MCF 10A (cell line): ENCODE measurements at places on chromosomes 3 and 15.

- no peak for DNase-seq
Observed at GRCh38 chr3:18179521-18179920, 245.6 kb downstream of the SATB1 start.

GRCh38 chr3:55842204-55842603, 355.1 kb upstream of the WNT5A start:
- no peak for DNase-seq

DNA sequence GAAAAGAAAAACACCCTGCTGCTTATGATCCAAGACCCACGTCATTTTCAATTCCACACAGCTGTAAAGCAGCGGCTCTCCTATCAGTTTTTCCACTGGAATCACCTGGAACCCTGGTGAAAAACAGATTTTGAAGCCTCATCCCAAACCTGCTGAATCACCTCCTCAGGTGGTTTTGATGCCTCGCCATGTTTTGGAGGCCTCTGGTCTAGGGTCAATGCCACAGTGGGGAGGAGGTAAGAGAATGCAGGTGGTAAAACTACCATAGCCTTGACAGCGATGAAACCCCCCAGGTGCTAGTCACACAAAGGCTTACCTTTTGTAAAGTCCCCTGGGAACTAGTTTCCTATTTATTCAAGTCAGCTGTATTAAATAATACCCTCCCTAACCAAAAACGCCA, 24.8 kb downstream of the MYO1E start:
- no peak for DNase-seq

GRCh38 chr15:61938249-61938648, 122.0 kb downstream of the VPS13C start:
- no peak for DNase-seq

- DNase-seq, result no peak
Observed at GRCh38 chr3:17387108-17387507, 355.3 kb downstream of the TBC1D5 start.

DNA sequence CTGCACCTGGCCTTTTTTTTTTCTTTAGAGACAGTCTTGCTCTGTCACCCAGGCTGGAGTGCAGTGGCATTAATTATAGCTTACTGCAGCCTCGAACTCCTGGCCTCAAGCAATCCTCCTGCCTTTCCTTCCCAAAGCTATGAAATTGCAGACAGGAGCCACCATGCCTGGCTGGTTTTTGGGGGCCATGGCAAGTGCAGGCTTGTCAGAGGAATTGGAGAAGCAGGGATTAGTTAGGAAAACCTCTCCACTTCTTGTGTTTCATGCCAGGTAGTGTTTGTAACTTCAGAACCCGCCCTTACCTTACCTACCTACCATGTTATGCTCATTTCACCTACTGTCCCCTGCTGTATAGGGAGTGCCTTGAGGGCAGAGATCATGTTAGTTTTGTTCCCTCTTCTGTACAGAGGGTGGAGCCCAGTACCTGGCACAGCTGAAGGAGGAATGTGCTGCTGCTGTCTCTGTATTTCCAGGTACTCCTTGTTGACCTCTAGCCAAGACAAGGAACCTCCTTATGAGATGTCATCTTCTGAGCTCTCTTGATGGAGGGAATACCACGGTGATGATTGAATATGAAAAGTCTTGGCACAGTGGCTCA, 43.8 kb downstream of the TRAK1 start:
- DNase-seq, result peak; percentile 57

DNA sequence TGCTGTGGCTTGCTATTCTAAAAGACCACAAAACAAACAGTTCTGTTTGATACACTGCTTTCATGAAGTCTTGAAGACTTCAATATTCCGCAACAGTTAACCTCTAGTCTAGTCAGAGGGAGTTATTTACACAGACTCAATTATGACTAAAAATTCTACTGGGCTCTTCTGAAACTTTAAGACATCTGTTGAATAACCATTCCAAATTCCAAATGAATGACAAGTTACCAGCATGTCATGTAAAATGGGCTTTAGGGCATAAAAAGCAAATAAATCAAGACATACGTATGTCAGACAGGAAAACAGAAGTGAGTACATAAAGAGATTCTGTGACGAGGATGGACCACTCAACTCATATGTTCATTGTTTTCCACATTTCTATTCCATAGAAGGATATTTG, 93.9 kb downstream of the PLOD2 start:
- DNase-seq, result peak; percentile 67

DNA sequence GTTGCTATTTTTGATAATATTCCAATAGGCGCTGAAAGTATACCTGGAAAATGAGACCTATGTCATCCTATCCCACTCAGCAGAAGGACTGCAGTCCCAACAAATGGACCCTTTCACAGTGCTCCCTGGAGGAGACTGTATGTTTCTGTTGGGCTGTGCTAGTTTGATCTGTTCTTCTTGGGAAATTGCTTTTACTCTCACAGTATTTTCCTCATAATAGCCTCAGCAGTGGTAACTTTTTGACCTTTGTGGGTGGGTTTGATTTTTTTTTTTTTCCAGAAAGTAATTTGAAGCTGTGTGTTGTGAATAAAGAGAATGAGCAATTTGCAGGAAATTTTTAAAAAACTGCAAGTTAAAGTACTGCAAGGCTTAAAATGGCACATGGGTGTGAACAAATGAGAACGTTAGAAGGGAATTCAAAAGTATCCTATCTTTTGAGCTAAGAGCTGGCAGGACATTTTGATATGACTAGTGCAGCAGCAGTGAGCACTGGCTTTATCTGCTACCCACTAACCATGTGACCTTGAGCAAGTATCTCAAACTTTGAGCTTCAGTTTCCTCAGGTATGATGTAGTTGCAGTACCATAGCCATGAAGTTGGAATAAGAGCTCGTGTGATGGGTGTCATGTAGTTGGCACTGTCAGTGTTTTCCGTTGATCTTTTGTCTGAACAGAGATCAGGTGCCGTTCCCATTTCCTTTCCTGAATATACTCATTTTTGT, 118.4 kb downstream of the ATG7 start:
- DNase-seq, result no peak

DNA sequence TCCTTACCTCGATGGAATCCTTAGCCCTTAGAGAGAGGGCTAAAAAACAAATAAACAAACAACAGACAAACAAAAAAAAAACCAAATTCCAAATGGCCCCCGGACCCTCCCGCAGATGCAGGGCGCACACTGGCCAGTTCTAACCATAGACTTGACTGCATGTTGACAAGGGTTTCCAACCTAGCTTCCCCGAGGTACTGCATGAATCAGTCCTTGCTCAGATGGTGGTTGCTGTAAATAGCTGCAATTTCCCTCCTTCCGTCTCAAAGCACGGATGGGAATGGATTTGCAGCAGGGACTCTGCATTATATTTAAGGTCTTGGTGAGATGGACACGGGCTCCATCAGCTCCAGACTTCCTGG, 162.8 kb downstream of the CD47 start:
- DNase-seq, result peak; percentile 23

GRCh38 chr3:135784557-135784956, 181.0 kb upstream of the PPP2R3A start:
- no peak for DNase-seq

DNA sequence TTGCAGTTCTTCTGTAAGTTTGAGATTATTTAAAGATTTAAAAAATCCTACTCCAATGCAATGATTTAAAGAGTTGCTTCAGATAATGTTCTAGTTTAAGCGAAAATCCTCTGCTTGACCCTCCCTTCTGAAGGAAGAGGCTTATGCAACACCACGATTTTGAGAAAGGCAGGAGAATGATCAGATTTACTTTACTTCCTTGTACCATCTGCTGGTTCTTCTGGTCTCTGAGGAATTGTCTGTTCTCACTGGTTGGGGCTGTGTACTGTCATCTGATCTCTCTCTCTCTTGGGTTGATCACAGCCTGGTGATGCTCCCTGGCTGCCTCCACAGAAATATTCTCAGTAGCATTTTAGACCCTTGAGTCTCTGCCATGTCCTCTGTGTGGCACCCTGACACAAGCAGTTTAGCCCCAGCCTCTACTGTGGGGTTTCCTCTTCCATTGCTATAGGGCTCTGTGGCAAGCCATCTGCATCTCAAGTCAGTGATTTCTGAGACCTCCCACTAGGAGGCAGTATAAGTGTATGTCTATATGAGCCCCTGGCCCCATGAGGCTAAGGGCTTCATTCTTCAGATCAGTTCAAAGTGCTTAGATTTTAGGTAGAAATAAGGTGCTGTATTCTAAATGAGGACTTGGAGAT, 50.8 kb upstream of the PLAAT1 start:
- peak; percentile 56 for DNase-seq

DNA sequence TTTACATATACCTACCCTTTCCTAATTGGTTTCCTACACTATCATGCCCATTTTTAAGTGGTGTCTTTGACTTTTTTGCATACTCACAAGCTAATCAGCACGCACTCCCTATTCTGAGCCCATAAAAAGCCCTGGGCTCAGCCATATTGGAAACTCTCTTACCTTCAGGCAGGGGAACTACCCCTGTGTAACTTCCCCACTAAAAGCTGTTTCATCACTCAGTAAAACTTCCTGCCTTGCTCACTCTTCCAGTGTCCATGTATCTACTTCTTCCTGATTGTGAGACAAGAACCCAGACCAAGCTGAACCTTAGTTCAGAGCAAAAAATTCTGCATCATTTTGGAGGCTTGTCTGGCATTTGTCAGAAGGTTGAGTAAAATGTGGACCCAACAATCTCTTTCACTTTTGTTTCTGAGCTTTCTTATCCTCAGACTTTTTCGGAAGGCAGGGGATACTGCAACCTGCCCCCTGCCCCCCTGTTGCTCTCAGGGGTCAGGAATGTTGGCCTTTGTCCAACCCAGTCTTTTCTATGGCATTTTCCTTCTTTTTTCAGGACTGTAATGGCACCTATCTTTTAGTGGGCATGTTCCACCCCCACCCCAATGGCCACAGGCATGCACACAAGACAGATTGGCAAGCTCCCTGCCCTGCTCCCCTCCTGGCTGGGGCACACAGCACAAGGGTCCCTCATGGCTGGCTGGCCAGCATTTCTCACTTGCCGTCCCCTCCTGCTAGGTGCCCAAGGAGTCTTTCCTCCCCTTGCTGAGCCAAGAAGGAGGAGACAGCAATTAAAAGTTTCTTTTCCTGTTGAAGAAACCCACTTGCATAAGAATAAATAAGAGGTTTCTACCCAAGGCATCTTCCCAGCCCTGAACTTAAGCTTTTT, 26.3 kb upstream of the TMEM45A start:
- no peak for DNase-seq

- DNase-seq, result peak; percentile 72
Observed at GRCh38 chr3:184417619-184418327, 37.9 kb downstream of the CHRD start.

- DNase-seq, result no peak
Observed at GRCh38 chr3:133828576-133829309, 23.1 kb downstream of the SRPRB start.

DNA sequence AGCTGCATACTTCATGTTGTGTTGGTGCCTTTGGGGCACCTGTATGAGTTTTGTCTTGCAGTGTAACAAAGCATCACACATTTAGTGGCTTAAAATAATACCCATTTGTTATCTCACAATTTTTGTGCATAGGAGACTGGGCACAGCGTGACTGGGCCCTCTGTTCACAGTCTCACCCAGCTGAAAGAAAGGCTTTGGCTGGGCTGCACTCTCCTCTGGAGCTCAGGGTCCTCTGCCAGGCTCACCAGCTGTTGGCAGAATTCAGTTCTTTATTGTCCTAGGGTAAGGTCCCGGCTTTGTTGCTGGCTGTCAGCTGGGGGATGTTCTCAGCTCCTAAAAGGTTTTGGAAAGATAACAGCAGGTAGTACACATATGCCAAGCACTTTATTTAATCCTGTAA, 263.3 kb downstream of the CLSTN2 start:
- no peak for DNase-seq

GRCh38 chr3:186640473-186640818, 247 bp downstream of the FETUB start:
- peak; percentile 96 for DNase-seq

DNA sequence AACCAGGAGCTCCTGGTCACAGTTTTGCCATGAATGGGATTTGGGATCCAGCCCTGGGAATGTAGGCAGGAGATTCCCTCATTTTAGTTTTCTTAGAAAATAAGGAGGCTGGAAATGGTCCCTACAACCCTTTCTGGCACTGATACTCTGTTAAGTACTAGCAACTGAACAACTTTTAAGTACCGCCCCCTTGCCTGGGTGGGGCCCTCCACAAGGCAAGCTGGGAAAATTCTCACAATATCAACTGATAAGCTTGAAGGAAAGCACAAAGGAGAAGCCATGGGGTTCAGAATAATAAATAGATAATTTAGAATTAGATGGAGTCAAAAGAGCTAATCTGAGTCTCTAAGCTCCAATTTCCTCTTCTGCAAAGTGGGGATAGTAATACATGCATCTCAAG, 4.2 kb upstream of the DGKG start:
- DNase-seq, result no peak

DNA sequence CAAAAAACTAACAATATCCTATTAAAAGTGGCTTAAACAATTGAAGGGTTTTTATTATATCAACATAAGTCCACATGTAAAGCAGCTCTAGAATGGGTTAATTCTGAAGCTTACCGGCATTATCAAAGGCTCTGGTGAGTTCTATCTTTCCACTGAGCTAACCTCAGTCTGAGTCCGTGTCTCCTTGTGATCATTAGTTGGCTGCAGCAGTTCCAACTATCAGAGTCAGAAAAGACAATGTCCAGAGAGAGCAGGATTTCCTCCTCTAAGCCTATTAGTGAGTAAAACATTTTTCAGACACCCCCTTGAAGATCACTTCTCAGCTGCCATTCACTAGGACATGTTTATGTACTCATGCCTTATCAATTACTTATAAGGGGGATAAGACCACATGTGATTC, 49.9 kb downstream of the DHX36 start:
- DNase-seq, result no peak

DNA sequence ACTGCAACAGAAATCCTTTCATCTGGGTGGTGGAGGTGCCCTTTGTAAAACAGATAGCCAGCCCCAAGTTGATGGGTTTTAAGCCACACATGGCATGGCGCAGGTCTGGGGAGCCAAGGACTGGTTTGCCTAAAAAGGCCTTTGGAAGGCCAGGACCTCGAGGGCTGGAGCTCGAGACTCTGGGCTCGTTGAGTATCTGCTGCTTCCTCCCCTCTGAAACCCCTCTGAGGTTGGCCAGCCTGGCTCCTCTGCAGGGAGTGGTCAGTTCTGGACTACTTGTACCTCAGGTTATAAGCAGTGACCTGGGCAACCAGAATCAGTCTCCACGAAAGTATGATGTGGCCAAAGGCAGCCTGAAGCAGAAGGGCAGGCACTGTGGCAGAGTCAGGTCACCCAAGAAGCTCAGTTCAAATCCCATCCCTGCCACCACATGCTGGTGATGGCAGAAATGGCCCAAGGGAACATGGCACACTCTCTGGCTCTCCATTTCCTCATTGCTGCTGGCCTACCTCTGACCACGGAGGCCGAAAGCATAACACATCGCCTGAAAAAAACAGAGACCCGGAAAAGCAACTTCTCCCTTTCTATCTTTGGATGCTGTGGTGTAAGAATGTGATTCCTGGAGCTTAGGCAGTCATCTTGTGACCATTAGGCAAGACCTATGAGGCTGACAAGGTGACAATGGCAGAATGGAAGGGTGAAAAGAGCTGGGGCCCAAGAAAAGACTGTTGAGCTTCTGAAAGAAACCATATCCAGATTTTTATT, 51.2 kb downstream of the WNT7A start:
- no peak for DNase-seq

DNA sequence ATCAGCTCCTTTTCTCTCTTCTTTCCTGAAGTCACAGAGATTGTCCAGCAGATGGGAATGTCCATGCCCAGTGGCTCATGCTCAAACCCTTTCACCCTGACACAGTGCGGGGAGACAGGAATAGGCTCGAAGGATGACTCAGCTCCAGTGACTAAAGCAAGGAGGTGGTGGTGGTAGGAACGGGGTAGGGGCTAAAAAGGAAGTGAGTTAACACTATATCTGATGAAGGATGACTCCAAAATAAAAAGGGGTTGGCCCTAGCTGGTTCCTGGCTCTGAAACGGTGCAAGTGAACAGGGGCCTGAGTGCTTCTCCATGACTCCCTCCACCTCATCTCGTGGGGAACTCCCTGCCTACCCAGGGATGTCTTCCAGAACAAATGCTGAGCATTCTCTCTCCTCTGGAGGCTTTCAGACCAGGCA, 167.4 kb upstream of the LPP start:
- peak; percentile 86 for DNase-seq
